NCI-H187 treated with DMSO at 0.1 percent for 48 hours (cell line): ENCODE measurements at places on chromosomes 11 and 22.

GRCh38 chr11:75891947-75892739, 77.1 kb downstream of the UVRAG start:
- DNase-seq = no peak

DNA sequence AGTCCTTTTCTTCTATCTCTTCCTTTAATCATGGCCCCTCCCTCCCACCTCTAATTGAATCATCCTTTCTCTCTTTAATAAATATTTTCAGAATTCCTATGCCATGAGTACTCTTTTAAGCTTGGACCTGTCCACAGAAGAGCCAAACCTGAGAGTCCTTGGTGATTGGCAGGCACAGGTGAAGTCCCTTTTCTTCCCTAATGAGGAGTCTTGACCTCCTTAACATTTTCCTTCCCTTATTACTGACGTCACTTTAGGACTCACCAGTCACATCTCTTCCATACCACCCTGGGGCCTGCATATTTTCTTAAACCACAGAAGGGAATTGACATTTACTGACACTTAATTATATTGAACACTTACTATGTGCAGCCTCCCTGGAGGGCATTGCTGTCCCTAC, 41.0 kb upstream of the RASSF10 start:
- no peak for DNase-seq

DNA sequence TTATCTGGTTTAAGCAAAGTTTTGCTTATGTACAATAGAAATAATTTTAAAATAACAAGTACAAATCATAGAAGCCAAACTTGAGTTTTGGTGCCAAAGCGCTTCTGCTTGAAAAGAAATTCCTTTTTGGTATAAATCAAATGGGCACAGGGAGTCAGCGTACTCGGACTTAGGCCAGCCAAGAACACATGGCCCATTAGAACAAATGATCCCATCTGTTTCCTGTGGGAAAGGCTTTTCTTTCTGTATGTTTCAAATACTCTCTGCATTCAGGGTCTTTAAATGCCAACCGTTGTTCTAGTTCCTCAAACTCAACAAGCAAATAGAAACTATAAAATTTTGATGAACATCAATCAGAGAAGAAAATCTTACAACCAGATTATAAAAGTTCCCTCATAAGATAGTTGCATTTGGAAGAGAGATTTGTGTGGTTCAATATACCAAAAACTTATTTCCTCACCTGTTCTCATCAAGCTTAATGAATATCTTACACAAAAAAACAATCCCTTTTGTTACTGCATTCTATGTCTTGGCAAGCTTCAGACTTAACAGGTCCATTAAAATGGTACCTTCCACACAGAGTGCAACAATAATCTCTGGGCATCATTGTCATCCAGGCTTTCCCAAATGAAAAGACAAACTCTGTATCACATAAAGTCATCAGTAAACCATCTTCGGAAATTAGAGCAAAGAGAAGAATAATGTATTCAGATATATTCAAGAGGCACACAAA, 739.8 kb upstream of the API5 start:
- no peak for DNase-seq

GRCh38 chr11:26331911-26332571, at the start of gene ANO3:
TSS of gene ANO3 (plus strand) at chr11:26332130. CDS start at chr11:26332276, 146 bp downstream.
- peak; percentile 38 for DNase-seq

DNA sequence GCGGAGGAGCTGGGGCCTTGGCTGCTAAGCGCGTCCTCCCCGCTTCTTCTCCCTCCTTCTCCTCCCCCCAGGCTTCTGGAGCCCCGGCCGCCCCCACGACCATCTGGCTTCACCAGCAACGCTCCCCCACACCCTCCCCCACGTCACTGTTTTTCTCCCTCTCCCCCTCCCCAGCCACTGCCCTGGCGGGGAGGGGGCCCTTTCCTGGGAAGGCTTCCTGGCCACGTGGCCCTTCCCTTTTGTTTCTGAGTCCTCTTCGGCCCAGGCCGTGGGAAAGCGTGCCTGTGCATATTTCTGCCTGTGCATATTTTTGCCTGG, 27.7 kb downstream of the RTN4R start:
- no peak for DNase-seq

DNA sequence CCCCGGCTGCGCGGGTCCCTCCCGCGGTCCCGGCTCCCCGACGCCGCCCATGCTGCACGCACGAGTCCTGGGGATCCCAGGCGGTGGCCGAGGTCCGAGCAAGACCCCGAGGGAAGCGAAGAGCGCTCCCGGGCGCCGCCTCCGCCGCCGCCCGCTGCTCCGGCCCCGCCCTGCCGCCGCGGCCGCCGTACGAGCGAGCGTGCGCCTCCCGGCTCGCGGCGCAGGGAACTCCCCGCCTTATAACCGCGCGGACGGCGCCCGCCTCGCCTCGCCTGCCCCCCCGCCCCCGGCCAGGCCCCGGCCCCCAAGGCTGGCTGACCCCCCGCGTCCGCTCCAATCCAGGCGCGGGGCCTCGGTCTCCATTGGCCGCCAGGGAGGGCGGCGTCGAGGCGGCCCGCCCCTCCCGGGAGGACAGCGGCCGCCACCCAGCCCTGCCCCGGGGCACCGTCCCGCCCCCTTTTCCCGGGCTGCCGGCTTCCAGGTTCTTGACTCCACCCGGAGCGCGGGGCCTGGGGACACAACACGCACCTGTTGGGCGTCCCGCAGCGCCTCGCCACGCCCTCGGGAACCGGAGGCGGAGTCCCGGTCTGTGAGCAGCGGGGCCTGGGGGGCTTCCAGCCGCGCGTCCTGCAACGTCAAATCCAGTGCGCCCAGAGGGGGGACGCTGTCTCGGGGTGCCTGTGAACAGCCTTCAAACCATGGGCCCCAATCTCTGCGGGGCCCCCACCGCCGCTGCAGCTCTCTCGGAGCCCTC, at the start of gene FADS3:
FADS3 (minus strand) TSS at position 215 of the 754 bp plus-strand sequence; CDS start at position 51, 164 bp downstream.
- DNase-seq = no peak

DNA sequence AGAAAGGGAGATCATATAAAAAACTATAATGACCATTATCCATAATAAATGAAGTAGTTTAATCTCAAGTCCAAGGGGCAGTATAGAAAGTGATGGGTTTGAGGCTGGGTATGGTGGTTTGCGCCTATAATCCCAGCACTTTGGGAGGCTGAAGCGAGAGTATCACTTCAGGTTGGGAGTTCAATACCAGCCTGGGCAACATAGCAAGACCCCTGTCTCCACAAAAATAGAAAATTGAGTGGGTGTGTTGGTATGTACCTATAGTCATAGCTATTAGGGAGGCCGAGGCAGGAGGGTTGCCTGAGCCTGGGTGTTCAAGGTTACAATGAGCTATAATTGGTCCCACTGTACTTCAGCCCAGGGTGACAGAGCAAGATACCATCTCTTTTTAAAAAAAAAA, 23.9 kb downstream of the MED17 start:
- DNase-seq = no peak
